Left hindlimb (tissue), 1 donor: ENCODE measurements at places on chromosomes 7 and 10.

DNA sequence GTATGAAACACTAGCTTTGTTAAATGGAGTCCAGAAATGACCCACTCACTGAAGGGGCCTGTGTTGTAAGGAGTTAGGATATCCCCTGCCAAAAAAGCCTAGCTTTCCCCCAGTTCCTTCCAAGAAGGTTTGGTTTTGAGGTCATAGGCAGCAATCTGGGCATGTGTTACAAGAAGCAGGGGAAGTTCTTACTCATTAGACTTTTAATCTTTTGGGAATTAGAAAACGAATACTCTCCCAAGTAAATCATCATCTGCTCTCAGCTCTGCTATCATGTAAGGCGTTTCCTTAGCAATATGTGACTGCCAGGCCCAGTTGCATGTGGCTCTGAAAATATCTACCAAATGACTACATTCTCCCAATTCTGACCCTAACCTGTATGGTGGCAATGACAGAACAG lies 3.7 kb downstream of the NOD1 start:
- no peak for DNase-seq

DNA sequence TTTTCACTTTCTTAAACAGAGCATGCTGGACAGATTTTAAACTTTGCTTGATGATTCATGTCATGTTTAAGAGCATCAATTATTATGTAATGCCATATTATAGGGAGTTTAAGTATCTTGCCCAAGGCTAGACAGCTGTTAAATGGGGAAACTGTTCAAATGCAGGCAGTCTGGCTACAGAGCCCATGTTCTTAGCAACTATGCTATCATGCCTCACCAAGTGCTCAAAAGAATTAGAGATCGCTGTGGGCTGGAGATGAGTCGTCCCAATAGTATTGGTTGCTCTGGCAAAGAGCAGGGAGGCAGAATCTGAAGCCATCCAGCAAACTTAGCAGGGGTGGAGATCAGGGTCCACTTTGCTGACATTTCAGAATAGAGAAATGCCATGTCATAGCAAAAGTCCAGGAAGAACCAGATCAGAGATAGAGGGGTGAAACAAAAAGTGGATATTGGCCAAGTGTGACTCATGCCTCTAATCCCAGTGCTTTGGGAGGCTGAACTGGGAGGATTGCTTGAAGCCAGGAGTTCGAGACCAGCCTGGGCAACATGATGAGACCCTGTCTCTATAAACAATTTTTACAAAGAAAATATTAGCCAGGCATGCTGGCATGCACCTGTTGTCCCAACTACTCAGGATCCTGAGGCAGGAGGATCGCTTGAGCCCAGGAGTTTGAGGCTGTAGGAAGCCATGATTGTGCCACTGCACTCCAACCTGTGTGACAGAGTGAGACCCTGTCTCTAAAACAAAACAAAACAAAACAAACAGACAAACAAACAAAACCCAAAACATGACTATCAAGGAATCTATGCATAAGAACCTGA lies 57.8 kb downstream of the BAMBI start:
- DNase-seq, result no peak

- no peak for DNase-seq
Measured at GRCh38 chr7:157431951-157432540, 95.2 kb downstream of the DNAJB6 start.

DNA sequence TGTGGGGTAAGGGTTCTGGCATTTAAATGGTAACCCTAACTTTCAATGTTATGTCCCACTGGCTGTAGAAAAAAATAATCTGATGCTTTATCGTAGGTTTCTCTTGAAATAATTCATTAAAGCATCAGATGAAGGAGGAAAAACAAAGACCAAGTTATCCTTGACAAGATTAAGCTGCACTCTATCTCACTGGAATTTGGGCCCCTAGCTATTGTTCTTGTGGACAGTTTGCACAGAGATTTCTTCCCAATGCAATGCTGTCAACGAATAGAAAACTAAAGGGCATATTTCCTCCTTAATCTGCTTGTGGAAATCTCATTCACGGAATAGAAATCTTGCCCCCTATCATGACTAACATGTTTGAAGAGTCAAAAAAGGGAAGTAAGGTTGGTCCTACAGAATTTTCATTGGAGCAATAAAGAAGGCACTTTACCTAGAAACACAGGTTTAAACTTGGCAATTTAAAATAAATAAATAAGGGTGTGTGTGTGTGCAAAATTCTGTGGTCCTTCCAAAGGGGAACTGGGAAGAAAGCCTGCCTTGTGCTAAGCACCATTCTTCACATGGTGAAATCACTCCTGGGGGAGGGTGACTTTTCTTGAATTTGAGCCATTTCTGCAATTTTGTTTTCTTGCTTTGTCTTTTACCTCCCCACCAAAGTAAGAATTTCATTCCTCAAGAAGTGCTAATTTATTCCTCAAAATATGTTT lies 242.8 kb downstream of the GLI3 start:
- DNase-seq, result no peak

DNA sequence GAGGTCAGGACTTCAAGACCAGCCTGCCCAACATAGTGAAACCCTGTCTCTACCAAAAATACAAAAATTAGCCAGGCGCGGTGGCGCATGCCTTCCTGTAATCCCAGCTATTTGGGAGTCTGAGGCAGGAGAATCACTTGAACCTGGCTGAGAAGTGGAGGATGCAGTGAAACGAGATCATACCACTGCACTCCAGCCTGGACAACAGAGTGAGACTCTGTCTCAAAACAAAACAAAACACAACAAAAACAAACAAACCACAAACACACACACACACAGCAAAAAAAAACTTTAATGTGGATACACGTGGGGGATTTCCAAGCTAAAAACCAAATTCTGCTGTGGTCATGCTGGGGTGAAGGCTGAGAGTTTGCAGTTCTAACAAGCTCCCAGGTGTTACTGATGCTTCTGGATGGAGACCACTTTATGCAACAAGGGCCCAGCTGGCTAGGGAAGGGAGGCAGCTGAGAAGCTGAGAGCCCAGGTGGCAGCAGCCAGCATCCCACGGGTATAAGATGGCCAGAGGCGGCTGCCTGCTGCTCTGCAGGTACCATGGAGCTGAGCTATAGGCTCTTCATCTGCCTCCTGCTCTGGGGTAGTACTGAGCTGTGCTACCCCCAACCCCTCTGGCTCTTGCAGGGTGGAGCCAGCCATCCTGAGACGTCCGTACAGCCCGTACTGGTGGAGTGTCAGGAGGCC lies at the start of gene ZP3:
Gene ZP3, plus strand, starts transcription at position 538 of the 699 bp plus-strand sequence. Its CDS starts 15 bp downstream, at position 553.
- DNase-seq, result no peak

DNA sequence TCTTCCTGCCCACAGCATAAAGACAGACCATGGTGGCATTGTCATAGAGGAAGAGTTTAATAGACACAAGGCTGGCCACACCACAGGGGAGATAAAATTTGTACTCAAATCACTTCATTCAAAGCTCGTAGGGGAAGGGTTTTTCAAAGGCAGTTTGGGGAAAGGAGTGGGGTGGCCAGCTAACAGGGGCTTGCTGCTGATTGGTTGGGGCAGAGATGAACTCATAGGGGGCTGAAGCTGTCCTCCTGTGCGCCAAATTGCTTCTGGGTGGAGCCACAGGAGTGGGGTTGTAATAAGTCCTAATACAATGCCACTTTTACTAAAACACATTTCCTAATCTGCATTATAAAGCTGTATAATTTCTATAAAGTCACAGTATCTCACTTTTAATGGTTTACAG lies 22.5 kb downstream of the PDZD8 start:
- DNase-seq, result no peak

GRCh38 chr10:31207636-31208035 lies 111.4 kb upstream of the ZEB1 start:
- no peak for DNase-seq

- no peak for DNase-seq
Measured at GRCh38 chr7:5598261-5598761, 174.7 kb upstream of the TNRC18 start.

DNA sequence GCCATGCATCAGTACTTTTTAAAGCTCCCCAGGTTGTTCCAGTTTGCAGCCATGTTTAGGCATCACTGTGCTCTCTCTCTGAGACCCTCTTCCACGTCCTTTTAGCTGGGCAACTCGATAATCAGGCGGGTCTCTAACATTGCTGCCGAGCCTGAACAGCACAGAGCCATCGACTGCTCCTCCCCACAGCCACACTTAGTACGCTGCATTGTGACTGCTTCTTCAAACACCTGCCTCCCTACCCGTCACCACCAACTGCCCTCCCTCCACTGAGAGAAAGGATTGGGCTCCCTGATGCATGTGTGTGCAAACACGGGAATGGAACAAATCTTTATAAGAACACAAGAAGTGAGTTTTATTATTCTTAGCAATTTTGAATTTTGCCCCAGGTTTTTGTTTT lies 11.4 kb upstream of the TACR2 start:
- no peak for DNase-seq

- peak; percentile 35 for DNase-seq
Measured at GRCh38 chr10:105973360-105973759, 1191.1 kb downstream of the SORCS1 start.

- DNase-seq, result no peak
Measured at GRCh38 chr7:140074780-140075179, 12.0 kb upstream of the PARP12 start.

DNA sequence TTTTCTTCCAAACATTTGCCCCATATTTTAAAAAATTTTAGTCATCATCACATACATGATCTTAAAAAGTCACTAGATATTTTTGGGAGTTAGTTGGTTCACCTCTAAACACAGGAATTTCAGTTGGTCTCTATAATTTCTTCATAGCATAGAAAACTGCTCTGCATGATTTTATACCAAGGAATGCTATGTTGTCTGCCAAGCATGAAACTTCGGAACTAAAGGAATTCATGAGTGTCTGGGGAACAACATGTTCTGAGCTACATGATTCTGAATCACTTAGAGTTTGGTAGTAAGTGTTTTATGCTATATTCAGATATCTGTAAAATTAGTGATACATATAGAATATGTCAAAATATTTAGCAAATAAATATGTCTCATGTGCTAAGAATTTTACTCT lies 957.8 kb downstream of the GATA3 start:
- DNase-seq, result no peak

GRCh38 chr7:47247132-47247531 lies 334.8 kb downstream of the TNS3 start:
- DNase-seq, result no peak

DNA sequence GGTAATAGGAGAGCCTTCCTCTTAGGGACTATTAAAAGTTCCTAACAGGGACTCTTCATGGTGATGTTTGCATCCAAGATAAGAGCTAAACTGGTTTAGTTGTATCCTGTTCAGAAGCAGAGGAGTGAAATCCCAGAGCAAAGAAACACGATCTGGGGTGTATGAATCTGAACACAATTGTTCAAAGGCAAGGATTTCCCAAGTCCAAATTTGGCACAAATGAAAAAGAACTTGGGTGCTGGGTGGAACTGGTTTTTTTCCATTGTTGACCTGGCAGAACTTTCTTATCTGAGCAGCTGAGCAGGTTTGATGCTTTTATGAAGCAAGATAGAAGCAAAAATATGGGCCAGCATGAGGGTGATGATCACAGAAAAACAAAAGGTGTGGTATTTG lies 6.0 kb downstream of the AGFG2 start:
- no peak for DNase-seq

- DNase-seq, result no peak
Measured at GRCh38 chr7:54986716-54987115, 32.1 kb upstream of the EGFR start.

DNA sequence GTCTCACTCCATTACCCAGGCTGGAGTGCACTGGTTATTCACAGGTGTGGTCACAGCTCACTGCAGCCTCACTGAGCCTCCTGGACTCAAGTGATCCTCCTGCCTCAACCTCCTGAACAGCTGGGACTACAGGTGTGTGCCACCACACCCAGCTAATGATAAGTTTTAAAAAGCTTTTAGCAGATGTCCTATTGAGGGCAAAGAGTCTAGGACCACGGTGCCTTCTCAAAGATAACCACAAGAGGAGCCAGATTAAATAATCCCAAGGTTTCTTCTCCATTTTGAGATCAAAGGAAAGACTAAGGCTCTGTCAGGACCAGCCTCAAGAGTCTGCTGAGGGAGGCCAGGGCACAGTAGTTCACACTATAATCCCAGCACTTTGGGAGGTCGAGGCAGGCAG lies 4.7 kb downstream of the ATP5MF start:
- no peak for DNase-seq

- no peak for DNase-seq
Measured at GRCh38 chr10:107427016-107427415, 262.5 kb upstream of the SORCS1 start.

DNA sequence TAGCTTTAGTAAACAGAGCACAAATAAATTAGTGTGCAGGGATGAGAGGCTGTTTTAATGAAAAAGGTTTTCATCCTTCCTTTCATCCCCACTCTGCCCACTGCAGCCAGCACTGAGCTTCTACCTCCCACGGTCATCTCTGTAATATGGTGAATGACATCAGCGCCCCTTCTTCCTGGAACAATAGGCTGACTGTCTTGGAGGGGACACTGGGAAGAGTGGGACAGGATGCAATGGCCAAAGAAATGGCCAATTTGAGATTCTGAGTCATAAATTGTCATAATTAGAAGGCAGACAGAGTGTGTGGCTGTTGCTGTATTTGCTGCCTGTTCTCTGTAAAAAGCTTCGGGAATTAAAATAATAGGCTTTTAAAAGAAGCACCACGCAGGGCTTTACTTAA lies 126.7 kb upstream of the CALN1 start:
- no peak for DNase-seq

DNA sequence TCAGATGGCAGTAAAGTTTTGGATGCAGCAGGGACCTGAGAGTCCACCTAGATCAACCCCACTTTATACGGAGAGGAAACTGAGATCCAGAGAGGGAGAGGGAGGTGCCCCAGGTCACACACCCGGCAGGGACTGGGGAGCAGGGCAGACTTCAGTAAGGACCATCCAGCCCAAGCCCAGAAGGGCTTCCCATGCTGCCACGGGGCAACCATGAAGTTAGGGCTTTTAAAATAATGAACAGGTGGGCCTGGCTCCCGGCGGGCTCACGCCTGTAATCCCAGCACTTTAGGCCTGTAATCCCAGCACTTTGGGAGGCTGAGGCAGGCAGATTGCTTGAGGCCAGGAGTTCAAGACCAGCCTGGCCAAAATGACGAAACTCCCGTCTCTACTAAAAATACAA lies 98.5 kb downstream of the HIP1 start:
- no peak for DNase-seq

DNA sequence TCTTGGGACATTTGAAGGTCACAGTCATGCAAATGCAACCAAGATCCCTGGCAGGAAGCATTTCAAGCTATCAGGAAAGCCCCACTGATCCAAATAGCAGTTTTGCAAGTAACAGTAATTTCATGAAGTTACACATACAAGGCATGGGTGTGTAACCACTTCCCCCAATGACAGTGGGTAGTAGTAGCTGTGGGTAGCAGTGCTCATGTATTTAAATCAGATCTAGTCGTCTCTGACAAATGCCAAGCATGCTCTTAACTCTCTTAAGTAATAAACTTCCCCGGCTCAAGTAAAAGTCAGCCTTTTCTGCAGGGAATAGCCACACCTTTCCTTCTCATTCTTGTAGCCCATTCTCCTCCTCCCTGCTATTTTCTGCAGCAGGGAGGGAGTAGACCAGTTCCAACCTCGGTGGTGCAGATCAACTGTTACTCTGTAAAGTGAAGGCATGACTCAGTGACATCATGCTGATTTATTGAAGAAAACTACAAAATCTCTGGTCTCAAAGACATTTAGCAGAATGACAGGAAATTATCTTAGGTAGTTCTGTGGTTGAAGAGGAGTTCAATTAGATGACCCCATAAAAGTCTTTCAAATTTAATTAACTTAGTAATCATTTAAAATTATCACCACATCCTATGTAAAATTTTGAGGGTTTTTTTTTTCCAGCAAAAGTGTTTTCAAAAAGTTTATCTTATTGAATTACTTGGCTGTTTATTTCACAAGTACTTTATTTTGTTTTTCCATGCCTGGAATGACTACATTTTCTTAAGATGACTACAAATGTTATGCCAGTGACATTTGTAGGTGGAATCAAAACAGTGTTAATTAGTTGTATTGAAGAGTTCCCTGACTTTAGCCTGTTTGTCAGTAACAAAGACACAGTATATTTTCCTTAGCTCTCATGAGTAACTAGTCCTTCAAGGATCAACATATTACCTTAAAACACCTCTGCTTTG lies 568.3 kb downstream of the INHBA start:
- no peak for DNase-seq
